ENCODE measurements at places on chromosomes 7 and 10. TPM values are rescaled to one million over a fixed set of nuclear protein-coding genes. Genes with fewer than 3 reads are reported as not detected.

IDI2 gene
- not detected for total RNA-seq

DNA sequence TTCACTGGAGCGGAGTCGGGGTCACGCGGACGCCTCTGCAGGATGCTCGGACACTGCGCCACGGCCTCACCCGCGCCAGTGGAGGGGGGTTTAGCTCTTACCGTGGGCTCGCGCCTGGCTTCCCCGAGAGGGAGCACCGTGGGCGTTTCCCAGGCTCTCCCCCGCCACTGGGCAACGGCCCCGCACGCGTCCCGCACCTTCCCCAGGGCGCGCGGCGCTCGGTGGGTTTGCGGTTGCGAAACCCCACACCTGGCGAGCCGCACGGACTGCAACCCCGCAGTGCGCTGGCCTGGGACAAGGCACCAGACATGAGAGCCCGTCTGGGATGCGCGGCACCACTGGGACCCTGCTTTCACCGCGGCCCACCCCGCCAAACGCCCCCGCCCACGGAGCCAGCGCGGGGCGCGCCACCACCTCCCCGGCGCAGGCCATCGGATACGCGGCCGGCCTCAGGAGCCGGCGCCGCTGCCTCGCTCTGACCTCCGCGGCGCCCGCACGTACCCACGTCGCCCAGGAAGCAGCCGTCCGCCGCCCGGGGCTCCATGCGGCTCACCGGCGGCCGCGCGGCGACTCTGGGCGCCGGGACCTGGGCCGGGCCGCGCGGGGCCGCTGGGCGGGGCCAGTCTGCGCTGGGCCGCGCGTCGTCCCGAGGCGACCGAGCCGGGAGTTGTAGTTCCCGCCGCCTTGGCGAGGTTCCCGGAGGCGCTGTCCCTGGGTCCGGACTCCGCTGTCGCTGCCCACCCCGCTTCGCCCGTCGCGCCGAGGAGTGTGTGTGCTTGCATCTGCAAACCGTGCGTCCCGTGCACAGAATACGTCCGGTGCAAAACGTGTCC is at the start of gene ASB13:
ASB13 (minus strand) TSS at position 588 of the 833 bp plus-strand sequence; CDS start at position 544, 44 bp downstream.
- peak; percentile 89 for DNase-seq

ZNF853 gene
- total RNA-seq, result 5.2 TPM

DNA sequence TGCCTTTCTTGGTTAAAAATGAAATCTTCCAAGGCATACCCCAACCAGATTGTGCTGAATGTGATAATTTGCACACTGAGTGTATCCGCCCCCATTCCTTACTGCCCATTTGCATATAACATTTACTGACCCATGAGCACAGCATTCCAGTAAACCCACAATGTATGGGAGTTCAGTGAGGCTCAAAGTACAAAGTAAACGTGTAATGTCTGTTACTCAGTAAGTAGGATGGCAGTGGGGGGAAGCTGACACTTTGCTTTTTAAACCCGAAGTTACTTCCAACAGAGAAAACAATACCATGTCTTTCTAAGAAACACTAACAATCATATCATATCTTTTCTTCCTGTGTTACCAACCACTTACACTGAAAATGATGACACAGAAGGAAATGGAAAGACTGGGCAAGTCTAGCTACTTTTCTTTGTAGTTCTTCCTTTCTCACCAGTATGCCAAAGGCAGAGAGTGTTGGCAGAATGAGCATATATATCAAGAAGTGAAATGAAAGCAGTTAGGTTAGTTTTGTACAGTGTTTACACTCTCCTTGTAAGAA is 27.1 kb upstream of the SOSTDC1 start:
- no peak for DNase-seq

GRCh38 chr10:3758491-3758970 is 26.5 kb downstream of the KLF6 start:
- no peak for DNase-seq

DNA sequence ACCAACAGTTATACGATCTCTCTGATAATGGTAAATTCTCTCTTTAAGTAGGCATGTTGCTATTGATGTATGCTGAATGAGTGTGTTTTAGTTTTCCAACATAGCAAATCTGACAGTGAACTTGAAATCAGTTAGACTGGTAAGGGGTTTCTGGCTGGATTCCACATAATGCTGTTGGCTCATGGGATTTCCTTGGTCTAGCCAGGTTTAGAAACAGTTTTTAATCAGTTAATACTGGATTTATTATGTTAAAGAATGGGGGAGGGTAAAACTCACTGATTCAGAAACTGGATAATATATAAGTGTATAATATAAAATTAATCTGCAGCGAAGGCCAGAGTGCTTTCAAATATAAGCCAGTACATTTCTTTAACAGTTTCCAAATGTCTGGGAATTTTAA is 55.6 kb downstream of the PCDH15 start:
- DNase-seq, result no peak

- no peak for DNase-seq
These were observed 233.2 kb upstream of the PRSS1 start for GRCh38 chr7:142516038-142516501.

- DNase-seq, result no peak
These were observed 459.3 kb downstream of the CNTNAP2 start for GRCh38 chr7:146575903-146576302.

DENND2A gene
- total RNA-seq, result 26.2 TPM

DNA sequence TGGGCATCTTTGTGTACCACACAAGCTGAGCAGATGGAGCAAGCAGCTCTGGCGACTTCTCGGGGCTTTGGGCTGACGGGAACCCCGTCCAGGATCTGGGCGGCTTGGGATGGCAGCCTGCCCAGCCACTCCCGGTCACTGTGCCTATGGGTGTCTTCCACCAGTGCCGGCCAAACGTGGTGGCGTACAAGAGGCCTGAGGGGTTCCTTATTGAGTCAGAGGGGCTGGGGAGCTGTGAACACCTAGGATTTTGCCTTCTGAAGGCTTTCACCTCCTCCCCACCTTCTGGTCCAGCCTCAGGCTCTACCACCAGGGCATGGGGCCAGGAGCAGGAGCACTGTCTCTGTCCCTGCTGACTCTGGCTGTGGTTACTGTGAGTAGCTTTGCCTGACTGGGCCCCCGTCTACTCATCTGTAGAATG is 71.8 kb upstream of the PPIF start:
- no peak for DNase-seq

- DNase-seq, result no peak
These were observed 58.8 kb upstream of the HBP1 start for GRCh38 chr7:107109955-107110354.

GRCh38 chr7:115329006-115329405 is 407.1 kb downstream of the MDFIC start:
- no peak for DNase-seq

INA gene
- total RNA-seq, result not detected

GRCh38 chr10:110488940-110489339 is 8.8 kb upstream of the DUSP5 start:
- no peak for DNase-seq

- no peak for DNase-seq
These were observed 275.7 kb upstream of the FZD1 start for GRCh38 chr7:90988516-90988915.

DNA sequence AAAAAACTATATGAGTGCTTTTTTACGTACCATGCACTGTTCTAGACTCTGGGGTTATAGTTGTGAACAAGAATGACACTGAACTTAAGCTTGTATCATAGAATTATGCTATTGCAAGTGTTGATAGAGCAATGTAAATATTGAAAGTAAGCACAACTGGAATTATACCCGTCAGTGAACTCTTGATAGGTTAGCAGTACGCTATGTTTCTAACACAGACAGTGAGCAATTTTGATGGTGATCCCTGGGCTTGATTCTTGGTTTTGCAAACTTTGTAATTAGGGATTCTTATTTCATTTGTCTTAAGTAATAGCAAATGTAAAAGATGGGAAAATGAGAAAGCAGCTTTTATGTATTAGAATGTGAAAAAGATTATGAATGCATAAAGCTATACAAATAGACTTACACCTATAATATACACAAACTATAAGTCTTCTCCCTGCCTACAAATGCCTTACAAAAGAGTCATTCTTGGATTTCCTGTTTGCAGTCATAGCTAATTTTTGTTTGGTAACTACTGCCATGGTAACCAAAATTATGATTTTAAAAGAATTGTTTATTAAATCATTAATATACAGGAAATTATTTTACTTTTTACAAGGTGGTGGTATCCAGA is 6.7 kb downstream of the TES start:
- no peak for DNase-seq

GRCh38 chr10:59900048-59900727 is 6.2 kb downstream of the CCDC6 start:
- no peak for DNase-seq

DNA sequence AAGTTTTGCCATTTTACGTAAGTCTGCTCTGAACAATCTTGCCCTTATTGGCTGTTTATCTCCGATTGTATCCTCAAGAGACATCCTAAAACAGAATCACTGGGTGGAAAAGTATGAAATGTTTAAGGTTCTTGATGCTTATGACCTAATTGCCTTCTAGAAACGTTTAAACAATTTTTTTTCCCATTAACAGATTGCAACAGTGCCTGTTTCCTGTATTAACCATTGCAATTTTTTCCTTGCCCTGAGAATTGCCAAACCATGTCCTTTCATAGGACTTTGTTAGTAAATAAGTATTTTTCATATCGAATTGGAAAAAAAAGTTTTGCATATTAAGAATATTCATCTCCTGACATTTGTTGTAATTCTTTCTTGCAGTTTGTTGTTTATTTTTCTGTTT is 639.8 kb downstream of the INHBA start:
- DNase-seq, result no peak

DNA sequence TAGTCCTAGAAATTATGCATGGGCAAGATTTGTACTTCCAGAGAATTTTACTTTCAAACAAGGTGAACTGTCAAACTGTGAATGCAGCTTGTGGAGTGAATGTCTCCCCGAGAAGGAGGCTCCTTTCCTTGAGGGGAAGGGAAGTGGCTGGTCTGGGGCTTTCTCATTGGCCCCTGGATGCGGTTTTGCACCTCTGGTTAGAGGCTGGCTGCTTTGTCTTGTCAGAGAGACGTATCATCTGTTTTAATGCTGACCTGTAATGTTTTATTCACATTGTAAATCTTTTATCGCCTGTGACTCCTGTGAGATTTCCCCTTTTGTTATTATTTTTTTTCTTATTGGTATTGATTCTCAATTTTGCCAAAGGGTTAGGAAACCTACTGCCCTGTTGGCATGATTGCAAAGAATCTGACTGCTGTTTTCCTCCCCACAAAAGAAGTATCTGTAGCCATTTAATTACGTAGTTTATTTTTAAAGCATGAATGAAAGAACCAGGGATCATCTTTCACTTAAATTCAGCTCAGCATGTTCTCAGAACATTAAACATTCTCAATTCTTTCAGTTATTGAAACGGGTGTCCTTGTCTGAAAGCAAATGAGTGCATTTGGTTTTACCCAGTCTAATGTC is 238.3 kb upstream of the NFE2L3 start:
- no peak for DNase-seq

GRCh38 chr10:6504296-6504695 is 75.8 kb downstream of the PRKCQ start:
- DNase-seq, result no peak

GRCh38 chr7:38775506-38776175 is 133.3 kb downstream of the VPS41 start:
- DNase-seq, result no peak

DNA sequence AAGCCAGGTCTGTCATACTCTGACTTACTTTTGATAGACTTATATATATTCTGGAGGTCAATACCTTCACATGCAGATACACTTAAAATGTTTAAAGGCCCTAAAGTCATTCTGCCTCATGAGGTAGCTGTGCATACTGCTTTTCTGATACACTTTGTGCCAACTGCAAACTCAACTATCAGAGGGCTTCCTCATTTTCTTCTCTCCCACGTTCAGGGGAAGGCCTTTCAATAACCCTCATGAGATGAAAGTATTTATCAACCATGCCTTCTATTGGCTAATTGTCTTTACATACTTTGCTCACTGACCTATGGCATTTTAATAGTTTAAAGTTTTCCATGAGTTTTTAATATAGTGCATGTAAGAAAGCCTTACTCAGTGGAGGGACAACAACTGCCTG is 112.7 kb upstream of the AMPH start:
- no peak for DNase-seq

DNA sequence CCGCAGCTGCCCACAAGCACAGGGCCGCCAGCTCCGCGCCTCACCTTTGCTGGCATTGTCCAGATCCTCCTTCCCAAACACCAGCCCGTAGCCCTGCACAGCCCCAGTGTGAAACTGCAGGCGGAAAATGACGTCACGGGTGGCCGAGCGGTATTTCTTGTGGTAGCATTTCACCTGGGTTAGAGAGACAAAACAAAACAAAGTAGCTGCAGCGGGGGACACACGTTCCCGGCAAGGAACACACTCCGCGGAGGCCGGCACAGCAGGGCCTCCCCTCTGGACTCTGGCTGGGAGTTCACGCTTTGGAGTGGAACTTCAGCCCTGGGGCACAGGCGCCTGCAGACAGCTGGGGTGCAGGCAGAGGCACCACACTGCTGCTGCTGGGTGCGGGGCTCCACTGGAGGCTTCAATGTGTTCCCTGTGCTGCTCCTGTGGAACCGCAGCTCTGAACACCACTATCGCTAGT is 181.1 kb downstream of the TNS3 start:
- DNase-seq, result peak; percentile 48

DNA sequence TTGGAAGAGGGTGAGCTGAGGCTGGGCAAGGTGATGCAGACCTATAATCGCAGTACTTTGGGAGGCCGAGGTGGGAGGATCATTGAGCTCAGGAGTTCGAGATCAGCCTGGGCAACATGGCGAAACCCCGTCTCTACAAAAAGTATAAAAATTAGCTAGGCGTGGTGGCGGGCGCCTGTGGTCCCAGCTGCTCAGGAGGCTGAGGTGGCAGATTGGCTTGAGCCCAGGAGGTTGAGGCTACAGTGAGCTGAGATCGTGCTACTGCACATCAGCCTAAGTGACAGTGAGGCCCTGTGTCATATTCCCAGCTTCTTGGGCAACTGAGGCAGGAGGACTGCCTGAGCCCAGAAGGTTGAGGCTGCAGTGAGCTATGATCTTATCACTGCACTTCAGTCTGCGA is 13.6 kb downstream of the BMPR1A start:
- DNase-seq, result no peak

DNA sequence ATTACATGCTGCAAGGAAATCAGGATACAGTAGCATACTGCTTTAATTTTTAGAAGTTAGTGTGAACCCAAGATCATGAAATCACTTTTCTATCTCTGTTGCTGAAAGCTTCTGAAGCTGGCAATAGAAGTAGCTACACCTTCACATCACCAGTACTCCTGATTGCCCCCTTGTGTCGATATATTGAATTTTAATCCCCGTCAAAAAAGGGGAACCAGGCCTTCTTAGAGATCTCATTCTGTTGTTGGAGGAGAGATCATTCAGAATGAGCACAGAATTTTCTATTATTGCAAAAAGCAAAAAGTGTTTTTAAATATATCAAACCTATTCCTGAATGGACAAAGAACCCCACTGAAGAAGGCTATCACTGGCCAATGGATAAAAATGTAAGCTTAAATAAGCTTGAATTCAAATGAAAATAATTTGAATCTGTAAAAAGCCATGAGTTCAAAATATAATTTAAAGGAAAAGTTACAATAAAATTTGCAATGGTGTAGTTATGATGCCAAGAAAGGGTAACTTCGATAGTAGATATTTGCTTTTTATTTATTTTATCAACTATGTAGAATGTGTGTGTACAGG is 39.7 kb upstream of the TEX47 start:
- DNase-seq, result no peak

GRCh38 chr7:85292908-85293576 is 106.2 kb upstream of the SEMA3D start:
- DNase-seq, result no peak

NAT16 gene
- total RNA-seq, result not detected
